ENCODE measurements at places on chromosomes 6 and 20.

DNA sequence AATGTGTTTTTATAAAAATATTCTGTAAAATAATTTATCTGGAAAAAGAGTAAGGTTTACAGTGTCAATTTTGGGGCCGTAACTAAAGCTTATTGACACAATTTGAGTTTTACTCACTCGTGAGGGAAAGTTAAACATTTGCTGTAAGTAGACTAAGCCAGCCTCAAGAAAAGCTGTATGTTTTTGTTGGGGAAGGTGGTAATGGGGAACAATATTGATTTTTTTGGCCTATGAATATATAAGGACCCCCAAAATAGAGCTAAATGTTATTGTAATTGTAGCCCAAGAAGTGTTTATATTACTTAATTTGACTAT lies 1.4 kb downstream of the SENP6 start:
- no peak for DNase-seq

GRCh38 chr6:13794184-13794583 lies 20.2 kb downstream of the MCUR1 start:
- no peak for DNase-seq

GRCh38 chr20:25320035-25320800 lies 70.4 kb downstream of the ABHD12 start:
- DNase-seq, result no peak

DNA sequence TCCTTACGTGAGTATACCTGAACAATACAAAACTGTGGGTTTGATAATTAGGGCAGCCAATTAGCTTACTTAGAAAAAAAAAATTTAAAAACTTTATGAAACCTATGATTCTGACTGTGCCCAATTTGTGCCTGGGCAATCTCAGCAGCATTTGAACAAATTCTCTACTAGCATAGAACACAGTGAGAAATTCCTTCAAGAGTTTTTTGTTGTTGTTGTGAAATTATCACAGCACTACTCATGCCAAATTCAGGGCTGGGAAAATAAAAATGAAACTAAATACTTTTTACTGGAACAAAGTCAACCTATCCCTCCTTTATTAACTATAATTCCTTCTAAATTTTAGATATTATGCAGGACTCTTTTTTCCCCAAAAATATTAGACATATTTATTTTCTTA lies 42.9 kb downstream of the POU3F2 start:
- no peak for DNase-seq

DNA sequence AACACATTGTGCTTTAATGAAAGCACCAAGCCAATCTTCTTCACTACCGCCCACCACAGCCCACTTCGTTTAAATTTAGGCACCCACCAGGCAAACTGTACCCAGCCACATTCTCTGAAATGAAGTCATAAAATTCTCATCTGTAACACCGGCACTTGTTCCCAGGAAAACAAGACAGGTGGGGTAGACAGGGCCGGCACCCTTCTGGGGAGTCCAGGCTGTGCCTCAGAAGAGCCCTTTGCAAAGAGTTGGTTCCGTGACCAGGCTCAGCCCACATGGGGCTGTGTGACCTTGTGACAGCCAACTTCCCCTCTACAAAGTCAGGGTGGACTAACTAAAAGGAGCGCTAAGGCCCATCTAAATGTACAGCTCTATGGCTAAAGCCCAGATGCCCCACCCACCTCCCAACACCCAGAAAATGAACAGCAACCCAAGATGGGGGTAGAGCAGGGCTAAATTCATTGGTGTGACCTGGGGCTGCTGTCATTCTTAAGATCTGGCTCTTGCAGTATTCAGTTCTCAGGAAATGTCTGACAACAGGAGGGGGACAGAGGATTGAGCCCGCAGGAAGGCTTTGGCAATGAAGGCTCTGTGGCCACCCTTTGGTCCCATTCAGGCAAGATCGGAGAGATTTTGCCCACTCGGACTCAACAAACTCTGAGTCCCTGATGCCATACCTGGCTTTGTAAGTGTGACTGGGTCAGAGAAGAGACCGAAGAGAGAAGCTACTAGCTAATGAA lies 56.7 kb downstream of the TRERF1 start:
- DNase-seq, result no peak

DNA sequence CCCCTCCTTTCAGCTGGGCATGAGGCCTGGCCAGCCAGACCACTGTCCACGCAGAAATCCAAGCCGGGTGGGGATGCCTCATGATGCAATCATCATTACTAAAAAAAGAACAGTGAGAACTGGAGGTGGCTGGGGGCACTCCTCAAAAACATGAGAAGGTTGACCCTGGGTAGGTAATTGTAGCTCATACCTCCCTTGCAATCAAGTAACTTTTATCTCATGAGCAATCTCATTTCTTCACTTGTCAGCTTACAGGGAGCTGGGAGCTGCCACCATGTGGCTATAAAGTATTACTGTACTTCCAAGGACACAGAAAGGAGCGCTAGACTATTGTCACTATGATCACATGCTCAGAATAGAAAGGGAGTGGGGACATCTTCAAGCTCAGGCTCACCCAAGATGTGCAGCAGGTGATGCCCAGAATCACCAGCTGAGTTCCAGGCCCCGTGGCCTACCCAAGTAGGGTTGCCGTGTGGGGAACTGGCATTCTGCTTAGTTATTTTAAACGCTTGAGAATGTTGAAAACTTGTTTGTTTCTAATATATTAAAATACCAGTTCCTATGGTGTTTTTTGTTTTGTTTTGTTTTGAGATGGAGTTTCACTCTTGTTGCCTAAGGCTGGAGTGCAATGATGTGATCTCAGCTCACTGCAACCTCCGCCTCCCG lies 3.0 kb upstream of the CDH26 start:
- DNase-seq, result no peak

- DNase-seq, result no peak
Observed at GRCh38 chr6:163367497-163368183, 46.9 kb upstream of the QKI start.

- no peak for DNase-seq
Observed at GRCh38 chr6:170445971-170446370, 107.1 kb downstream of the PSMB1 start.

GRCh38 chr6:88119769-88120168 lies 46.4 kb downstream of the CNR1 start:
- DNase-seq, result no peak

- DNase-seq, result no peak
Observed at GRCh38 chr6:49515485-49516146, 15.9 kb downstream of the GLYATL3 start.

DNA sequence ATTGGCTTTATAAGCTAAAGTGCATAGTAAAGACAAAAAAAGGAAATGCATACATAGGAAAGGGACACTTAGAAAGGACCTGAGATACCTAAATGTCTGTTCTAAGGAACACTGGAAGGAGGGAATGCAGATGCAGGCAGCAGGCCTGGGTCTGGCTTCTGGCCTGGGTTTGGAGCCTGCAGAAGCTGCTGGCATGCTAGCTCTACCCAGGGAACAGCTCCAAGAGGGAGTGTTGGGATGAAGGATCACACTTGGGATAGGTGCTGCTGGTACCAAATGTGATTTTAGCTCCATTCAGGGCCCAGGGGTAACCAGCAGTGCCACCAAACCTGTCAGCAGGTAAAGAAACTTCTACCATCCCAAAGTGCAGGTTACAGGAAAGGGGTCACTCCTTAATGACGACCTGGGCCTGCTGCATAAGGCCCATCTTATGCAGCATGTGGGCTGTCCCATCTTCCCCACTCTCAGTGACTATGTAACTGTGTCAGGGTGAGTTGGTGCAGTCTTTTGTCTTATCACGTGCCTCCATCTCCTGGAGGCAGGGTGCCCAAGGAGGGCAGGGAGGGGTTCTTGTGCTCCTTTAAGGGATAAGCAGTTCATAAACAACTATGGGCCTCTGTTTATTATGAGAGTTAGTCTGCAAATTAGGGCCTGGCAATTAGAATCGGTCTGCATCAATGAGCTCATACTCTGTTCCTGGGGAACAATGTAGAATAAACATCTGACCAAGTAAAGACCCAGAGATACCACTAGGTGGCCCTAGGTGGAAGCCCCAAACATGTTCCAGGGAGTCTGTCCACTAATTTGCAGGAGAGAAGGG lies 26.9 kb downstream of the DDX27 start:
- DNase-seq, result no peak

Measured in stimulated activated CD4-positive, alpha-beta T cell treated with anti-CD3 and anti-CD28 coated beads, Interleukin-4, amount 100 ng/mL, for 1 hour (primary cell).